ENCODE measurements at places on chromosomes 11 and 22. TPM values are rescaled to one million over a fixed set of nuclear protein-coding genes. Genes with fewer than 3 reads are reported as not detected.

DNA sequence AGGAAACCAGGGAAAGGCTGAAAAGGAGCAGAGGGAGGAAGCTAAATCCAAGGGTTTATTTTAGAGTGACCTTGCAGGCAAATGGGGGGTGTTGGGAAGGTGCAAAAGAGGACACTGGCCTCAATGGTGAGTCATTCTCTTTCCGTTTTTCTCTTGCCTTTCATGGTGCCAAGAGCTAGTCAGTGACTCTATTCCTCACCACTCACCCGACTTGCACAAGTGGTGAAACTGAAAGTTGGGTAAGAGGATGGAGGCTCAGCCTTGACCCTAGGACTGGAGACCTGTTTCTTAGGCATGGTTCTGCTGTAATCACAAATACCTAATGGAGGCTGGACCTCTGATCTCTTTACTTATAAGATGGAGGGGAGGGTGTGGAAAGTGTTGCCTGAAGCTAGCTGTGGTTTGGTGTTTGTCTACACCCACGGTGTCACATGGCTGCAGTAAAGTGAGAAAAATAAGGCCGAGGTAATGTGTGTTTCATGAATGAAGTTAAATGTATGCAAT, 67.3 kb upstream of the CREB3L1 start:
- peak; percentile 72 for DNase-seq

Gene CPT1B
- 0.36 TPM for total RNA-seq

Gene FOLR1
- total RNA-seq, result not detected

- no peak for DNase-seq
Measured at GRCh38 chr22:49929211-49929979, 11.0 kb downstream of the CRELD2 start.

DNA sequence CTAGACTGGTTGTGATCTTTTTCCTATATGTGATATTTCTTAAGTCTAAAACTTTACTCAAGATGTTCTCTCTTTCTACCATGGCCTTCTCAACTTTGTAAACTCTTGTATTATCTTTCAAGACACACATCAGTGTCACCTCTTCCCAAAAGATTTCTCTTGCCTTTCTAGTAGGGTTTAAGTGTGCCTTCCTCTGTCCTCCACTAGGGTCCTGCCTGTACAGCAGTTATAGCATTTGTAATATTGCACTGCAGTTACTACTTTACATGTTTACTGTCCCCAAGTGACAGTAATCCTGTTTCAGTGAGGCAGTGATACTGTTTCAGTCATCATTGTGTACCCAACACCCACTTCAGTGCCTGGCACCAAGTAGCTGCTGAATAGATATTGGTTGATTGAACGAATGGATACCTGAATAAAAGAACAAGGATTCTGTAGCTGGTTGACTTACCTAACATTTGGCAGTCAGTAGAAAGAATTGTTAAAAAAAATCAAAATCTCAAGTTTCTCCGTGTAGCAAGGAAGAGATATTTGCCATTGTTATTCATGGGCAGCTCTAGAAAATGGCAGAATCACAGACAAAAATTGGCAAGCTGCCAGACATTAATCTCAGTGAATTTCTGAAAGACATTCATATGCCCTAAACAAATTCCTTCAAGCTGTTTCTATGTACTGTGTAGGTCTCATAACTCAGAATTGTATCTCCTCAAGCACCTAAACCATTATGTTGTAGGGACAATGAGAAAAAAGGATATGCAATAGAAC, 79.4 kb downstream of the RBMXL2 start:
- DNase-seq, result no peak

Gene NLRP14
- total RNA-seq, result under 0.01 TPM

GRCh38 chr22:30396871-30397655, at the start of gene SEC14L2:
Gene SEC14L2 (plus strand): TSS chr22:30397018. CDS start chr22:30397117, 99 bp downstream.
- DNase-seq, result peak; percentile 26

- peak; percentile 74 for DNase-seq
Measured at GRCh38 chr22:36544107-36544620, 15.2 kb upstream of the EIF3D start.

GRCh38 chr11:110076371-110076965, 16.7 kb upstream of the ZC3H12C start:
- no peak for DNase-seq

Gene SOX10
- total RNA-seq, result not detected

DNA sequence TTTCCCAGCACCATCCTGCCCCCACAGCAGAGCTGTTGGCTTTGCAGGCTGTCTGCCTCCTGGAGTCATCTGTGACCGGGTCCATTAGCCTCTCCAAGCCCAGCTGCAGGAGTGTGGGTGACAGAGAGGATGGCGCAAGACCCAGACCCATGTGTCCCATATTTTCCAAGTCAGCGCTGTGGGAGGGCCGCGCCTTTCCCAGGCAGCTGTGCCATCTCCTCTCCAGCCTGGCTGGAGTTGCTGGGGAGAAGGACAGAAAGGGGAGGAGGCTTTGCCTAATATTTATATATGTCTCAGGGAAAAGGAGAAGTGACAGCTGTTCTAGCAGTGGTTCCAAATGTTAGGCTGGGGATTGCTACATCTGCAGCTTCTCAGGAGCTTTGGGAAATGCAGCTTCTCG, 15.7 kb downstream of the DTX4 start:
- peak; percentile 54 for DNase-seq

DNA sequence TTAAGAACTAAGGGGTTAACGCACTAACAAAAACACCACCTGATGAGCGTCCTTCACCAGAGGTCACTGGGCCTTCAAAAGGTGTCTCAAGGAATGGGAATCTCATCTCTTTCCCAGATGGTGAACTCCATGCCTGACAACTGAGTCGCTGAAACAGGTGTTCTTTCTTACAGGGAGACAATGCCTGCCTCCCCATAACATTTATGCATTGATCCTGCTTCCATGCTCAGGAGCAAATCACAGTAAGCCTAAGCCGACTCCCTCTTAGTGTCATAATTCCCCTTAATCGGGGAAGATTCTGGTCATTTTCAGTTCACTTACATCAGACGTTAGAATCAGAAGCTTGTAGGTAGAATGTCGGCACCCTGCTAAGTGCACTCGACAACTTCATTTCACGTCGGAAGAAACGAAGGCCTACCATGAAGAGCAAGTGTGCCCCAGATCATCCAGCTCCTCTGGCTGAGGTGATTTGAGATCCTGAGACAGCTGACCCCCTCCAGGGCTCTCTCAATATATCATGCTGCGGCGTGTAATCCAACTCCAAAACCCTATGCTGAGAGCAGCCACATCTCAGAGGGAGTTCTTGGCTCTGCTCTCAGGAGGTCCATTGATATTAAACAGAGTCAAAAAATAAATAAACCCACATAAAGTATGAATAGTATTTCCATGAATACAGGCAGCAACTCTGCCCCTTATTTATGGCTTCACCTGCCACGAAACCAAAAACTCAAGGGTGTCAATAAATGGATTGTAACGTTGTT, 163.1 kb downstream of the LARGE1 start:
- DNase-seq, result no peak

Gene RNF214
- 7.9 TPM for total RNA-seq

DNA sequence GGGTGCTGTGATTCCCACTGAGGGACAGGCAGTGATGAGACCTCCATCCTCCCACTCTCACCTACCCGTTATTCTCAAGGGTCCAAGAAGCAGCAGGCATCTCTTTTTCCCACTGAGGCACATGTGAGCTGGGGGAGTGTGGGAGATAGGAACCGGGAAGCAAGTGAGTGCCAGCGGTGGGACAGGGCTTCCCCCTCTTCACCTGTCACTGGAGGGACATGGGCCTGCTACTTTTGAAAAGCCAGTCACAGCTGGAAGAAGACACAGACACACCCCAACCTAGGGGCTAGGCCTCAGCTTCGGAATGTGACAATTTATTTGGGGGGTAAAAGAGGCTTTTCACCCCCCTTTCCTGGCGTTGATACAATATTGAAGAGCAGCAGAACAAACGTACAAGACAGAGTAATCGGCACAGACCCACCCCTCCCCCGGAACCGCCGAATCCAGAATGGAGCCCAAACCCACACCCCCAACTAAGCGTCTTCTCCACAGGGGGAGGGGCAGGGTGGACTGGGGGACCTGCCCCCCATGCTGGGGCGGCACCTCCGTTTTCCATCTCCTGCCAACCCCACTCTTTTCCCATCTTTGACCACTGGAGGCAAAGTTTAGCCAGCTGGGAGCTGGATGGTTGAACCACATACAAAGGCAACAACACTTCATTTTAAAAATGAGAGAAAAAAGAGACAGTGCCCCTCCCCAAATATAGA, 10.7 kb downstream of the CBX6 start:
- DNase-seq, result no peak

- DNase-seq, result no peak
Measured at GRCh38 chr22:42307806-42308563, 37.5 kb upstream of the TCF20 start.

GRCh38 chr11:67695606-67696005, 21.2 kb upstream of the ALDH3B2 start:
- no peak for DNase-seq

GRCh38 chr11:94550513-94550912, 6.8 kb downstream of the FUT4 start:
- no peak for DNase-seq

GRCh38 chr22:22836635-22837034, 51.0 kb upstream of the IGLL5 start:
- DNase-seq, result no peak

- DNase-seq, result no peak
Measured at GRCh38 chr11:12090761-12091258, 19.6 kb upstream of the MICAL2 start.

Gene GAB4
- not detected for total RNA-seq

Gene POU2AF1
- not detected for total RNA-seq

Gene AAMDC
- total RNA-seq, result 49.7 TPM

- DNase-seq, result no peak
Measured at GRCh38 chr22:35440129-35440528, 40.2 kb downstream of the MCM5 start.

- no peak for DNase-seq
Measured at GRCh38 chr11:71204294-71204693, 48.1 kb downstream of the SHANK2 start.

Gene PGA5
- total RNA-seq, result not detected

DNA sequence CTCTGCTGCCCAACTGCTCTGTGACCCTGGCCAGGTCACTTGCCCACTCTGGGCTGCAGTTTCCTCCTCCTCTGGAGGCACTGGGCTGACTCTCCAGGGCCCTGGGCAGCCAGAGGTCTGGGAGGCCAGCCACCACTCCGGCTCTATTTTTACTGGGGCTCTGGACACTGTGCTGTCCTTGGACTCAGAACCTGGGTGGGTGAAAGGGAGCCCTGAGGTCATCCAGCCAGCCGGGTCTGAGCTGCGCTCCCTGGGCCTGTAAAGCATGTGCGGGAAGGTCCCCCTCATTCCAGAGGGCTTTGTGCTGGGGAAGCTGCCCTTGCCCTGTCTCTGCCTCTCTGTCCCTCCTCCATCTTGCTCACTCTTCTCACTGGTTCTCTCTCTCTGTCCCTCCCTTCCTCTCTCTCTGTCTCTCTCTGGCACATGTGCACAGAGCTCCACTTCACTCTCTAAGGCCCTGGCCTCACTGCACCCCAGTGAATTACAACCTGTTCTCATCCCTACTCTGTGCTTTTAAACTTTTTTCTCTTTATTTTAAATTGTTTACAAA, 24.6 kb downstream of the MB start:
- DNase-seq, result no peak

- DNase-seq, result no peak
Measured at GRCh38 chr11:66008095-66008467, 3.7 kb upstream of the CST6 start.

GRCh38 chr11:19336331-19336730, 95.6 kb upstream of the E2F8 start:
- no peak for DNase-seq

DNA sequence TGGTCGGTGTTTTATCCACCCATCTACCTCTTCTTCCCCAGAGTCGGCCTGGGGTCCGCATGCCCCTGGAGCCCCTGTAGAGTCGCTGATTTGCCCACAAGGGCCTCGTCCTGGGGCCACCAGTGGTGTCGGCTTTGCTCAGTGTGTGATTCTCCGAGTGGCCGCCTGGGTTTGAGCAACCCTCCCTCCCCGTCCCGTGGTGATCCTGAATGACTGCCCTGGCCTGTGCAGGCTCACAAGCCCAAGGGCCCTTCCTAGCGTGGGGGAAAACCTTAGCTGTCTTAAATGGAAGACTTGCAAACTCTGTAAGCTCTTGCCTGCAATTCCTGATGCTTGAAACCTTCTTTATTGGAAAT, 128.3 kb downstream of the OSBP2 start:
- no peak for DNase-seq

DNA sequence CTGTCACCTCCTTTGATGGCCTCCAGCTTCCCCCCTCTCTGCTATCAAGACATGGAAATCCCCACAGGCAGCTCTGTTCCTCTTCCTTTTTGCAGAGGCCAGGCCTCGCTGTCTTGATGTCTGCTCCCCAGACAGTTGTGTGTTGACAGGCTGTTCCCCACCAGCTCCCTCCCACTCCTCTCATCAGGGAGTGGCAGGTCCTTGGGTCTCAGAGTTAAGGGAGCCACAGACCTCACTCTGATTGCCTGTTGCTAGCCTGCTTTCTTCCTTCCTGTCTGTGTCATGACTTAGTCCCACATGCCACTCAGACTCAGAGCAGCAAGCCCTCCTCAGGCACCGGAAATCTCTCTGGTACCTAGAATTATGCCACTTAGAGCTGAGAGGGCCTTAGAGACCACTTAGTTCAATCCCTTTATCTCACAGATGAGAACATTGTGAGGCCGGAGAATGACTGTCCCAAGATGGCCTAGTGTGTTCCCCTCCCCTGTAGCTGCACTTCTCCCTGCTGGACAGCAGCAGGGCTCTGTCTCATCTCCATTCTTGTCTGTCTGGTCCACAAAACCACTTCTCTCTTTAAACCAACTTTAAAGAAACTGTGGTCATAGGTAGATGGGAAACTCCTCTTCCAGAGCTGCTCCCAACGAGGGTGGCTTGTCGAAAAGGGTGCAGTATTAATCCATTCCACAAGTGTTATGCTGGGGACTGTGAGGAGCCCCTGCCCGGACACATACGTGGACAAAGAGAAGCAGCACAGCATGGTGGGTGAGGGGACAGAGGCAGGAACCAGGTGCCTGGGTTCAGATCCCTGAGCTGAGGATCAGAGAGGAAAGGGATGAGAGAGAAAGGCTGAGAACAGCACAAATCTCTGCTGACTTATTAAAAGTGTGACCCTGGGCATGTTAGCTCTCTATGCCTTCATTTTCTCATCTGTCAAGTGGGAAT, 4.2 kb downstream of the AMPD3 start:
- no peak for DNase-seq

DNA sequence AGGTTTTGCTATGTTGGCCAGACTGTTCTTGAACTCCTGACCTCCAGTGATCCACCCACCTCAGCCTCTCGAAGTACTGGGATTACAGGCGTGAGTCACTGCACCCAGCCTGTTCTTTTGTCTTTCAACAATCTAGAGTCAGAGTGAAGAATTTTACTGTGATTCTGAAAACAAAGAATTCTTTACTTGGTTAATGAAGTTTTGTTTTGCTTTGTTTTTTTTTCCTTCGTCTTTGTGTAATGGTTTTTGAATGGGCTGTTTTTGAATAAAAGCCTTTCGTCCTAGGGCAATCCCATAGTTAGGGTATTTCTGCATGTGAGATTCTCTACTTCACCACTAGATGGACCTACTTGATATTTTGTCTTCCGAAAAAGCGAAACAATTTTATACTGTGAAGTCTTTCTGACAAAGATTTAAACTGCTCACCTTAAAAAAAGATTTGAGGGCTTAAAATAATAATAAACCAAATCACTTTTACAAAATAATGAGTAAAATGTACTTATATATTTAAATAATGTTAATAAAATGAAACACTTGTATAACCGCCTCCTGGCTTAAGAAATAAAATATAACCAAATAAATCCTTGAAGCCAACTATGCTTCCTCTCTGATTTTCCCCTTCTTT, 43.4 kb upstream of the SC5D start:
- peak; percentile 48 for DNase-seq

Gene PARVA
- total RNA-seq, result 65.8 TPM

Measured in IMR-90 (cell line).